HuH-7 (cell line): ENCODE measurements at places on chromosomes 11 and 22.

GRCh38 chr11:70587075-70587389, 188.7 kb downstream of the CTTN start:
- peak; percentile 65 for DNase-seq

GRCh38 chr22:24418786-24419474, 8.5 kb upstream of the ADORA2A start:
- DNase-seq = no peak

GRCh38 chr11:72446929-72447769, 12.8 kb upstream of the CLPB start:
- DNase-seq = peak; percentile 35

GRCh38 chr11:80849253-80849652, 1408.4 kb upstream of the TENM4 start:
- no peak for DNase-seq

DNA sequence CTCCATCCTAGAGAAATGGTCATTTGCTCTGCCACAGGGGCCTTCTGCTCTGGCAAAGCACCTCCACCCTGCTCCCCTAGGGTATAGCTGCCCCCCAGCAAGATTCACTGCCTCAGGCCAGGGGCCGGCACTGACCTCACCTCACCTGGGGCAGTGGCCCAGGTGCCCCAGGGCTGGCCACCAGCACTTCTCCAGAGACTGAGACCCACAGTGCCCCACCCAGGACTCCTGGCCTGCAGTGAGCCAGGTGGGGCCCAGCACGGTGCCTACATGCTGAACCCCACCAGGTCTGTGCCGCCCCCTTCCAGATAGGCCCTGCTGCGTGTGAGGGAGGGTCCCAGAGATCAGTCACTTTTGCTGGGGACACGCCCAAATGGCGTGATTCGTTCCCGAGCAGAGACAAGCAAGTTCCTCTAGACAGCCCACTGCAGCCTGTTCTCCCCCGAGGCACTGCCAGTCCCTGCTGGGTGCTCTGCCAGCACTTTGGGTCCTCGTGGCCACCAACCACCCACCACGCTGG, 10.8 kb downstream of the GNB1L start:
- DNase-seq = no peak

- DNase-seq = no peak
These were observed 38.6 kb downstream of the ETS1 start for GRCh38 chr11:128548649-128549255.

DNA sequence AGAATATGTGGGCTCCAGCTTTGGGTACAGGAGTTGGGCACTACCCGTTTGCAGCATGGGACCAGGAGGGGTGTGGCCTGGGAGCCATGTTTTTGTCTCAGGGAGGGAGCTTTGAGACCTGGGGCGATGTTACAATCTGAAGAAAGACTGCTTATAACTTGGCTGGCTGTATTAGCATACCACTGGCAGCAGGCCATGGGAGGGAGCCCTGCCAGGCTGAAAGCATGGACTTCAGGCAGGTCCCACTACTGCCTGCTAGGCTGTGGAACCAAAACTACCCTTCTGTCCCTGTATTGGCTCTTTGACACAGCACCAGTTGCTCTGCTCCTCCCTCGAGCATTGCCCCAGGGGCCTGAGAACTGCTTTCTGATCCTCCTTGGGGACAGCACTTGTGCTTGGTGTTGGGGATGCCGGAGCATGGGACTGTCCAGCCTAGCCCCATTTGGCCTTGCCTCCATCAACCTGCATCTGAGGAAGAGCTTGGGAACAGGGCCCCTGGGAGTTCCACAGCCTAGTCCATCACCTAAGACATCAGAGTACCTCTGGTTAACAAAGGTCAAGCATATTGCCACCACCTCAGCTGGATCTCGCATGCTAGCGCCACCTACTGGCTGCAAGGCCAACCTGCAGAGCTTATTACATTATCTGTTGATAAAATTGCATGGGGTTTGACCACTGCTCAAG, 217.4 kb downstream of the SBF2 start:
- peak; percentile 42 for DNase-seq

- no peak for DNase-seq
These were observed 64.0 kb downstream of the CD6 start for GRCh38 chr11:61035526-61035835.

DNA sequence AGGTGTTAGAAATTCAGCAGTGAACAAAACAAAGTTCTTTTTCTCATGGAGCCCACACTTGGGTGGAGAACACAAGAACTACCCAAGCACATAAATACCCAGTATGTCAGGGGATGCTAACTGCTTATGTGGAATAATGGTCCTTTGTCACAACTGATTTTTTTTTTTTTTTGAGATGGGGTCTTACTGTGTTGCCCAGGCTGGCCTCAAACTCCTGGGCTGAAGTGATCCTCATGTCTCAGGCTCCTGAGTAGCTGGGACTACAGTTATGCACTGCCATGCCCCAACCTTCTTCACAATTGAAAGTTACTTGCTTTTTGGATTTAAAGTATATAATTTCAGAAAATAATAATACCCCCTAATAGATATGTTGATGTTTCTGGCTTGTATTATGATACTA, 122.6 kb upstream of the RASSF10 start:
- DNase-seq = no peak

DNA sequence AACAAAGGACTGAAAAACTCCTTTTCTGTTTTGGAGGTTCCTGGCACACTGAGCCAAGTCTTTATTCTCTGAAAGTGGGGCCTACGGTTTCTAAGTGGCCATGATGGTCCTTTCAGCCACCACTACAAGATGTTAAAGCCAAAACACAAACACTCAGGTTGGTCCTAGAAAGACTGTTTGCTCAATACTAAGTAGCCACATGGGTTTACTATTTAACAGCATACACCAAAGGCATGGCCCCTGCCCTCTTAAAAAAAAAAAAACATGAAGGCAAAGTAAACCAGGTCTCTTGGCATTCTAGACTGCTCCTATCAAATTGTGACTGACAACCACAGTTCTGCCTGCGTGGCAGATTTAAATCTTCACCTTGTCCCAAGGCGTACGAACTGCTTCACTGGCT, 123.6 kb upstream of the BID start:
- DNase-seq = no peak

DNA sequence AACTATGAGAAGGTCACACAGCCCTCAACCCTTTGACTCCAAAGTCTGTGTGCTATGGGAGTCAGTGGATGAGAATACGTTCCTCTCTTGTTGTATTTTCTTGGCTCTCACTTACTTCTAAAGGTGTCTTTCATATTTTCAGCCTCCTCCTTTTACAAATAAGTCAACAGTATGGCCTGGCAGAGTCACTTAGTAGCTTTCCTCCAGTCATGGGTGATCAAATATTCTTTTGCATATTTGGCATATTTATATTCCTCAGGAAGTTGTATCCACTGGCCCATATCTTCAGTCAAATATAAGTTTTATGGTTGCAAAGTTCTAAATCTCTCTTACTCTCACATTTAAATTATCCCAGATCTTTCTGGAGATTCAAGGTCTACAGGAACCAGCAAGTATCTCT, 327.5 kb downstream of the ETS1 start:
- no peak for DNase-seq

DNA sequence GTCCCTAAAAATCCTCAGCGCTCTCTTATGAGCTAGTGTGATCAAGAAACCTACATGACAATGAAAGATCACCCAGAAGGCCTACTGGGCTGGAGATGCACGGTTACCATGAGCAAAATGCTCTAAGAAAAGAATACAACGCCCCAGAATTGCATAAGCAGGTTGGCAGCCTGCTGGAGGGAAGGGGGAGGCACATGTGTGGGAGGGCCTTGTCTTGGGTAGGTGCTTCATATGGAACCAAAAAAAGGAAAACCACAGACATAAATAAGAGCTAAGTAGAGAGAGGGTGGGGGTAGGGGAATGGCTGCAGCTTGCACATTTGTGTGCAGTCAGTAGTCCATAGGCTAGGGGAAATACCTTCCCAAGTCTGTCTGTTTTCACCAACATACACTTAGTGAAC, 2.8 kb downstream of the SIAE start:
- DNase-seq = no peak

DNA sequence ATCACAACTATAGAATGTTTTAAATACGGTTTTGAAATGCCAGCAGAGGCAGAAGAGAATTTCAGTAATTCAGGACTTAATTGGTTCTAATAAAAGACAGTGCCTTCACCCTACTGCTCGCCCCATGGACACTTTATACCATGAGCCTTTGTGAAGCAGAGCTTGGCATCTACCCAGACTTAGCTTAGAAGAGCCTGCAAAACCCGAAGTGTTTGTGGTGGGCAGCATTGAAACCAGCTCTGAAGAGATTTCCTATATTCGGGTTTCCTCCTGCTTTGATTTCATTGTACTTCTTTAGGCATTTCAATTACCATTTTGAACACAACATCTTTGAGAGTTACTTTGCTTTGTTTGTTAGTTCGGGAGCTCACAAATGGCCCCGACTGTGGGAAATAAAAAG, 185.1 kb upstream of the MTNR1B start:
- no peak for DNase-seq

DNA sequence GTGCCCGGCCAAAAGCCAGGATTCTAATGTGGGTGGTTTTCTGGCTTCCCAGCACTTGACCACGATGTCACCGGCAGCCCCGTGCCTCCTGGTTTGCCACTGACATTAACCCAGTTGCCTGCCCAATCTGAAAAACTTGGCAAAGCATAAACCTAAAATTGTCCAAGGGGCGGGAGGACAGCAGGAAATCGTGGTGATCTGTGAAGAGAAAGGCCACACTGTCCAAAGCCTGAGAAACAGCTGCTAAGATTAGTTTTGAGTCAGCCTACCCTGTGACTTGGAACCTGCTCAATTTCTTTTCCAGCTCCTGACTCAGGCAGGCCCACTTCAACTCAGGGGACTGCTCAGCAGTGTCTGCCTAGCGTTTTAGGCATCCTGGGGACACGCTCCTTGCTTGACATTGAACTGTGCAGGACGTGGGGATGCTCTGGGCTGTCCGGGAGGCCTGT, 8.2 kb upstream of the F2 start:
- DNase-seq = no peak

GRCh38 chr11:104705490-104706190, 192.6 kb downstream of the CASP12 start:
- no peak for DNase-seq

DNA sequence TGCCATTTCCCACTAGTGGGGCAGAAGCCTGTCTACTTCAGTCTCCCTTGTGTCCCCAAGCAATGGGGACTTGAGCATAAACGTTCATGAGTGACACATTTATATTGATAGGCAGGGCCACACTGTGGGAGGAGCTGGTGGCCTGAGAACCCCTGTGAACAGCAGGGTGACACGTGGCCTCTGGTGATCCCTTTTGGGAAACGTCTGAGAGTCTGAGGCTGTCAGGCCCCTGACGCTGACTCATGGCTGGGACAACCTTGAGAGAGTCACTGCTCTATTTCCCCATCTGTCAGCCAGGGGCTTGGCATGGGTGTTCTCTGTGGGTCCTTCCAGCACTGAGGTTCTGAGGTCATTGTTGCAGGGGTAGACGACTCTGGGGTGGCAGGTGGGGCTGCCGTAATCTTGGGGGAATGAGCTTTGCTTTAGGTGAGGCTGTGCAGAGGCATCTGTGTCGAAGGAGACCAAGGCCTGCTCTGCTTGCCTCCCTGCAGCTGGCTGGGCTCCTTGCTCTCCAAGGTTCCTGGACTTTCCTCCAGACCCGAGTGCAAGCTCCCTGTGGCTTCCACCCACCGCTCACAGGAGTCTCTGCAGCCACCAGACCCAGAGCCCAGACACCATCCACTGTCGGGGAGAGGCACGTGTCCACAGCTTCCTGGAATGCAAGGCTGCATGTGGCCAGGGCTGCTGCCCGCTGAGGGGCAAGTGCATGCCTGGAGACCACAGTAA, 54.7 kb downstream of the SMIM38 start:
- no peak for DNase-seq

DNA sequence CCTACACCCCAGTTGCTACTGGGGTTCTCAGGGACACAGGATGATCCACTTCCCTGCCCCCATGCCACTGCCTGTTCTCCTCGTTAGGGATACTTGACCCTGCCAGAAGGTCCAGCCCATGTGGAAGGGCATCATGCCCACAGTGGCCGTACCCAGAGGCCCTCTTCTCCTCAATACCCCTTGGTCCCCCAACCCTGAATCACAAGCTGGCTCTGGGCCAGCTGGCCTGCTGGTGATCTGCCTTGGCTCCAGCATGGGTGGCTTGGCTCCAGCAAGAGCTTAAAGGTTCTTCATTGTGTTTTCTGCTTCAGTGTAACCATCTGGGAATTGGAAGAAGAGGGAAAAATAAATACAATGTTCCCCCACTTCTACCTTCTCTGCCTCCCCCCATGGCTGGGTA, 11.1 kb upstream of the TPBGL start:
- no peak for DNase-seq

DNA sequence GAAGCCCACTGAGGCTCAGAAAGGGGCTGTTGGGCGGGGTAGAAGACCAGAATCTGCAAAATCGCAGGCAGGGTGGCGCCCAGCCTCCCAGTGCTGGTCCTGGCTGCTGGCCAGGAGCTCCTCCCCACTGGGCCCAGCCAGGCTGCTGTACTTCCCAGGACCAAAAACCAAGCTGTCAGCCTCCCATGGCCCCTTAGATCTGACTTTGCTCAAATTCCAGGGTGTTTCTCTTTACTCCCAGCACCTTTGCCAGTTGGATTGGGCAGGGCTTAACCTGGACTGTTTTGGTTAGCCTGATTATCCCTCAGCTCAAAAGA, 44.2 kb upstream of the WEE1 start:
- DNase-seq = no peak

DNA sequence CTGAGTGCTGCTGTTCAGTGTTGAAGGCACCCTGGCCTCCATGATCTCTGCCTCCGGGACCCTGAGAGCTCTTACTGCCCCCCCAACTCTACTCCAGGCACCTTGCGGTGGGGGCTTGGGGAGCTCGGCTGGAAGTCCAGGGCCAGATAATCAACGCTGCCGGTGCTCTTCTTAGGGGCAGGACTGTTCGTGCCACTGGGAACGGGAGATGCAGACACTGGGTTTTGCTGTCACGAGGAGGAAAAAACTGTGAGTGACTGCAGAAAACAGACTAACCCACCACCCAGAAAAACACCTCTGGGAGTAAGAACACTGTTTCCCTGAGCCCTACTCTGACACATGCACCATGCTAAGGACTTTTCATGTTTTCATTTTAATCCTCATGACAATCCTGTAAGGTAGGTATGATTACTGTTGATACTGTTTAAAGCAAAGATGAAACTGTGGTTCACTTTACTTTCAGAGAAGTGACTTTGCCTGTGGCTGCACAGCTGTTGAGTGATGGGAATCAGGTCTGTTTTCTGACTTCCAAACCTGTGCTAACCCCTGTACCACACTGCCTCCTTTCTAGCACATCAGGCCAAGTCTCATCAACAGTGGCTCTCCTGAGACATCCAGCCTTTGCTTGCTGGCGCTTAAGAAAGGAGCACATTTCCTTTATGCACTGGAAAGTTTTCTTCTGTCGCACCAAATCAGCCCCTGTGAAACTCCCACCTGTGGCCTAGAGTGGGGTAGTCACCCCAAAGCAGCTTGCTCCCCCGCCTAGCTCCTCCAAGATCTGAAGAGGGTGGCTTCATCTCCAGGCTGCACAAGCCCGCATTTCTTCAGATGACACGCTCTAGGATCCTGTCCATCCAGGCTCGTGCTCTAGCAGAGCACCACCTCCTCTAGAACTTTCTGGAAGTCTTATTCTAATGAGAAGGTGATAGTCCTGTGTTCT, 31.8 kb downstream of the USP35 start:
- no peak for DNase-seq
